Stimulated activated CD4-positive, alpha-beta T cell treated with anti-CD3 and anti-CD28 coated beads, Interleukin-4, amount 100 ng/mL, for 4 hours (primary cell): ENCODE measurements at places on chromosomes 4 and X.
A peak's percentile ranks its signal among the peaks of the same experiment; 100 is the strongest.

GRCh38 chr4:40622913-40623312, 6.8 kb downstream of the RBM47 start:
- no peak for DNase-seq

DNA sequence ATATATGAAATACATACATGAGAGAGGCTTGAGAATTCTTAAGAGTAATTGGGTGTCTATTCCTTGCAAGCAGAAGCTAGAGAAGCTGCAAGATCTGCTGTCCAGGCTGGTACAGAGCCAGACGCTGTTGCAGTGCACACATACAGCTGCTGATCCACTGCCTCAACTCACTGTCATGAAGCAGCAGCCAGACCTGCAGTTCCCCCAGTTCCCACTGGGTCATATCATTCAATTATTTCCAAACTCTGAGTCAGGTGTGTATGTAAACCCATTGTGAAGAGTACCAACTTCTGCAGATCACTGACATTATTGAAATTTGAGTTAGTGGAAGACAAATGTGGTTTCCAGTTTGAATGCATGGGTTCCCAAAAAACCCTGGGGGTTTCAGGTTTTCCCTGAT, 1212.8 kb upstream of the ADGRL3 start:
- DNase-seq, result no peak

- DNase-seq, result no peak
Observed at GRCh38 chr4:66804979-66805378, 740.3 kb downstream of the CENPC start.

DNA sequence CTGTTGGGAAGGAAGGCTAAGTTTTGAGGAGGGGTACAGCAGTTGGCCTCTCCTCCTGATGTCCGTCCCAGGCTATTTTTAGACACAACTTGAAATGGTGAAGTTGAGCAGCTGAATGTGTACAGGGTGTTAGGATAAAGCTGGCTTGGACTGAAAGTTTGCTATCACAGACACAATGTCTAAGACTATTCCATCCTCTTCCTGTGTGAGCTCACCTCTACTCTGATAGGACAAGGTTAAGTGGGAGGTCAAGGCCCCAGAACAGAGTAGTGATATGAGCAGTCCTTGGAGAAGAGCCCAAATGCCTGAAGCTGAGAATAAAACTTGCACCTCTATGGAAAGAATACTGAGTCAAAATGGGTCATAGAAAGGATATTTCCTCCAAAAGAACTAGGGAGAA, 4.1 kb downstream of the ATP1B4 start:
- DNase-seq, result no peak

DNA sequence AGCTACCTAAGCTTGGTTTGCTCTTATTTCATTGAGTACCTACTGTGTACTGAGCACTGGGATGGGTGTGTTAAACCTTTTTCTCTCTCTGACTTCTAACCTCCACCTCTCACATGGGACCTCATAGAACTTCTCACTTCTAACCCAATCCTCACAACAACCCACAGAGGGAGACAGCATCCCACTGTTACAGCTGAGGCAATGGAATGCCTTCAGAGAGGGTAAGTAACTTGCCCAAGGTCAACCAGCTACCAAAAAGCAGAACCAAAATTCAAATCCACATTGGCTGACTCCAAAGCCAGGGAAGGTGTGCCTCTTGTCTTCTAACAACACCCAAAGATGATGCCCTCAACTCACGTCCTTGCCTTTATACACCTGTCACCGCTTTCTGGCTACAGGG, 5.4 kb downstream of the SEL1L3 start:
- no peak for DNase-seq

- DNase-seq, result no peak
Observed at GRCh38 chr4:183118585-183118984, 19.5 kb downstream of the WWC2 start.

GRCh38 chrX:29043746-29044145, 456.5 kb downstream of the IL1RAPL1 start:
- DNase-seq, result no peak

- no peak for DNase-seq
Observed at GRCh38 chrX:40224658-40225057, 126.9 kb upstream of the BCOR start.

- no peak for DNase-seq
Observed at GRCh38 chr4:110753466-110753865, 130.6 kb upstream of the PITX2 start.

- DNase-seq, result no peak
Observed at GRCh38 chrX:115284877-115285276, 4.6 kb upstream of the LUZP4 start.

- no peak for DNase-seq
Observed at GRCh38 chr4:114005569-114006442, 26.4 kb upstream of the ARSJ start.

DNA sequence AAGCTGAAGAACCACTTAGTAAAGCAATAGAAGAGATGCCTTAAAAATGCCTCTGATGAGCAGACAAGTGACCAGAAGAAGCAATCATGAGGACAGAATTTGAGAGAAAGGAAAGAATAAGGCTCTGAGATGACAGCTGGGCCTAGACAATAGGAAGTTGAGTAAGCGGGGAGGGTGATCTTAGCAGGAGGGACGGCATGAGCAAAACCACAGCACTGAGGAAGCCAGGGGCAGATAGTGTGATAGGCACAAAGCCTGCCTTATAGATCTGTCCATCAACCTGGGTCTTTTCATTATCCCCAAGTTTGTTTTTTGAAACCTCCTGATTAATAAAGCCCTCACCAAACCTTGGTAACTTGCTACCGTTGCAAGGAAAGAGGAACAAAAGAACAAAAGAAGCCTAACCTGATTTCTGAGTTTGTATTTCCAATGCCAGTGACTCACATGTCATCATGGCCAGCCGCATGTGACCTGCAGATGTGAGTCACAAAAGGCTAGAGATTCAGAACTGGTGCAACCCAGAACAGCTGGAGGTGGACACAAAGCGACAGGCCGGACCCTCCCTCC, 55.7 kb upstream of the PPARGC1A start:
- DNase-seq, result no peak

DNA sequence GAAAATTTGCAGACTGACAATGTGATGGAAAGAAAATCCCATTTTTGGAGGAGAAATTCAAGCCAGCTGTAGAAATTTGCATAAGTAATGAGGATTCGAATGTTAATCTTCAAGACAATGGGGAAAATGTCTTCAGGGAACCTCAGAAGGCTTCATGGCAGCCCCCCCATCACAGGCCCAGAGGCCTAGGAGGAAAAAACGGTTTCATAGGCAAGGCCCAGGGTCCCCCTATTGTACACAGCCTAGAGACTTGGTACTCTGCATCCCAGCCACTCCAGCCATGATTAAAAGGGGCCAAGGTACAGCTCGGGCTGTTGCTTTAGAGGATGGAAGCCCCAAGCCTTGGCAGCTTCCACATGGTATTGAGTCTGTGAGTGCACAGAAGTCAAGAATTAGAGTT, 303.6 kb upstream of the PCDH7 start:
- DNase-seq, result no peak

GRCh38 chrX:129984111-129984958, 1.9 kb downstream of the BCORL1 start:
- peak; percentile 23 for DNase-seq

GRCh38 chr4:107818301-107818910, 6.3 kb upstream of the SGMS2 start:
- no peak for DNase-seq

GRCh38 chr4:103934178-103934789, 214.5 kb upstream of the TACR3 start:
- DNase-seq, result no peak

- no peak for DNase-seq
Observed at GRCh38 chr4:6337331-6337935, 67.8 kb downstream of the WFS1 start.

- DNase-seq, result no peak
Observed at GRCh38 chr4:82643994-82644733, 82.4 kb upstream of the TMEM150C start.

GRCh38 chr4:7160951-7161440, 31.3 kb upstream of the SORCS2 start:
- DNase-seq, result no peak

DNA sequence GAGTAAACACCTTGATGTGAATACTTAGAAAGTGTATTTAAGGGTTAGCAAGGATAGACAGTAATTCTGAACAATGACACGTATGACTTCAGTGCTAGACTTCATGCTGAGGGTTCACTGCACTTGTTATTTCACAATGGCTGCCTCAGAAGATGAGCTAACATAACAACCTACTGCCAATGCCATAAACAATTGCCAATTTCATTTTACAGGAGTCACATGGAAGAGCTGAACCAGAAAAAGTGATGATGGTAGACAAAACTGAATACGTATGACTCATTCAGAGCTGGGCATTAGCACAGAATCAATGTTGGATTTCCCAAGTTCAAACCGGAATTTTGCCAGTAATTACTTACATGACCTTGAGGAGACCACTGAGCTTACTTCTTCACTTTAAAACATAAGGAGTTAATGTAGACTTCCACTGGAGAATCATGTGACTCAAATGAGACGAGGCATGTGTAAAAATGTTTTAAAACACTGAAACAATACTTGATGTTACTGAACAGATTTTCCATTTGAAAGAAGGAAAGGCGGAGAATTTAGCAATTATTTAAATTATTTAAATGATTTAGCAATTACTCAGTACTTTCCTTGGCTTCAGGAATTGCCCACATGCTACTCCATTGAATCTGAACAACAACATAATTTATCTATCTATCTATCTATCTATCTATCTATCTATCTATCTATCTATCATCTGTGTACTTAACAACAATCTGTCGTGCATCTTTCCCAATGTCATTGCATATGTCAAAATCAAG, 868.5 kb upstream of the SLIT2 start:
- DNase-seq, result no peak

GRCh38 chr4:100721490-100721889, 203.7 kb upstream of the EMCN start:
- DNase-seq, result no peak

- no peak for DNase-seq
Observed at GRCh38 chrX:129445436-129445835, 77.9 kb downstream of the SMARCA1 start.

- DNase-seq, result no peak
Observed at GRCh38 chrX:20571611-20572010, 304.9 kb upstream of the RPS6KA3 start.

DNA sequence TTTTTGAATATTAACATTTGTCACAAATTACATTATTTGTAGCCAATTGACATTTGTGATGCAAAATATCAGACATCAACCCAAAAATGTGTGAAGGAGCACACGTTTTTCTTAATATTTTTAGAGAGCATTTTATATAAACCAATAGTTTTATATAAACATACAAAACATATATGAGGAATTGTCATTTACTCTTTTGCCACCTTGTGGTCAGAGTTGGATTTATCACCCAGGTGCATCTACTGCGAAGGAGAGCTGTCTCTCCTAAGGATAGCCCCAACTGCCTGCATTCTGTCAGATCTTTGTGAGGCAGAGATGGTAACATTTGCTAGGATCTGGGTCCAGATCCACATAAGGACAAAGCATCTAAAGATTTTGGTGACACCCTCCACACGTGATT, 2.5 kb upstream of the USP27X start:
- DNase-seq, result no peak

DNA sequence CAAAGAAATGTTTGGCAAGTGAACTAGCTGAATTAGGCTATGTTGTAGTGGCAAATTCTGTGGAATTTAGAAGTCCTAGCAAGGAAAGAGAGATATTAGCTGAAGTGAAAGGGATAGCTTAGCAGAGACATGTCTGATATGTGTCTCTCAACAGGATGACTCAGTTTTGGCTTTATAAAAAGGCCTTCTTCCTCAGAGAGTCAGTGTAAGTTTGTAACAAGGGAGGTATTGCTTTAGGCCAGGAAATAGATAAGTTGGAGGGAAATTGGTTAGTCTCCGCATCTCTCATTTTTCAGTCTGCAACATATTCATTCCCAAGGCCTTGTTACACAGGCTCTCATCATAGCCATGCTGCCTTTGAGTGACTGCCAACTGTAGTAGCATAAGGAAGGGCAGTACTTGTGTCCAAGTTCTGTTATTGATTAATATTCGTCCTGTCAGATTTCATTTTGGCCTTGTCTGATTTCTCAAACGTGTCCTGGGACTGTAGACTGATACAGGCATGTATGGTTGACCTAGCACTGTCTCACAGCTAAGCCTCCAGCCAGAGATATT, 4.0 kb downstream of the TMEM164 start:
- DNase-seq, result no peak

- no peak for DNase-seq
Observed at GRCh38 chrX:109384699-109385098, 97.2 kb downstream of the GUCY2F start.

GRCh38 chr4:52369649-52370048, 289.5 kb downstream of the USP46 start:
- DNase-seq, result no peak

- DNase-seq, result no peak
Observed at GRCh38 chr4:181017038-181017437, 1226.2 kb upstream of the TENM3 start.

- no peak for DNase-seq
Observed at GRCh38 chrX:10078266-10078665, 78.5 kb upstream of the CLCN4 start.

DNA sequence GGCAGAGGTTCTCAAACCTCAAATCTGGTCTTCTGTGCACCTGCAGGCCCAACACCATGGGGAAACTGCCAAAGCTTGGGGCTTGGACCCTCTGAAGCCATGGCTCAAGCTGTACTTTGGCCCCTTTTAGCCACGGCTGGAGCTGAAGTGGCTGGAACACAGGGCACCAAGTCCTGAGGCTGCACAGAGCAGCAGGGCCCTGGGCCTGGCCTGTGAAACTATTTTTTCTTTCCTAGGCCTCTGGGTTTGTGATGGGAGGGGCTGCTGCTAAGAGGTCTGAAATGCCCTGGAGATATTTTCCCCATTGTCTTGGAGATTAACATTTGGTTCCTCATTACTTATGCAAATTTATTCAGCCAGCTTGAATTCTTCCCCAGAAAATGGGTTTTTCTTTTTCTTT, 18.3 kb upstream of the PI4K2B start:
- DNase-seq, result no peak

GRCh38 chr4:153573881-153574802, 108.0 kb downstream of the TMEM131L start:
- DNase-seq, result peak; percentile 49

DNA sequence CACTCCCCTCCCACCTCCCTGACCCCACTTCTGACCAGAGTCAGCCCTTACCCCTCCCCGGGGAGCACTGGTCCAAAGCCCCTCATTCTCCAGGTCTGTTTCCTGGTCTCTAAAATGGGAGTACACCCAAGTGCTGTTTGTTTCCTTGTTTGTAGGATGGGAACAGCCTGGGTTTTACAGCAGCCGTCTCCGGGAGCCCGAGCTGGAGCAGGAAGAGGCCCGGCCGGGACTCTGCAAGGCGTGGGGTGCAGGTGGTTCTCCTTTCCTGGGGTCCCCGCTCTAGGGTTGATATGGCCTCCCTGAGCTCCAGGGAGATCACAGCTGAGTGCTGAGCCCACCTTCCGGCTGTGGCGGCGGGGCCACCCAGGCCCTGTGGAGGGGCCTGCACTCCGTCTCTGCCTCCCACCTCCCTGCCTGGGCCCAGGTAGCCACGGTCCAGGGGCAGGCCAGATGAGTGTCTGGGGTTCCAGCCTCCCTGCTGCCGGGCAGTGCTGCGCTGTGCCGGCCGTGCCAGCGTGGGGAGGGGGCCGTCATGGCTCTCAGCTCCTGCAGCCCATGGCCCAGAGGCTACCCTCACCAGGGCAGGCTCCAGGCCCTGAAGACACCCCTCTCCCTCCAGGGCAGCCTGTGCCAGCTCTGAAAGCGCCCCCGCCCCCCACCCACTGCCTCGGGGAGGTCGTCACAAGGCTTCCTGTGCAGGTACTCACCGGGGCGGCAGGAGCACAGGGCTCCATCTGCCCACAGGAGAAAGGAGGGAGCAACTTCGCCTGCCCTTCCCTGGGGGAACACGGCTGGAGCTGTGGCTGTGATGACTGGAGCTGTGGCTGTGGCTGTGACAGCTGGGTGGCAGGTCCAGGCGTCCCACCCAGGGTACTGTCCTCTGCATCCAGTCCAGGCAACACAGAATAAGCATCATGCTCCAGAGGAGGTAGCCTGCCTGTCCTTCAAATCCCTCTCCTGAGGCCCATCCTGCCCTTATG, 98.8 kb downstream of the ADRA2C start:
- DNase-seq, result no peak
